Stimulated activated CD4-positive, alpha-beta T cell treated with anti-CD3 and anti-CD28 coated beads, Interleukin-2, amount 100 ng/mL, for 24 hours (primary cell): ENCODE measurements at places on chromosomes 1 and 21.

DNA sequence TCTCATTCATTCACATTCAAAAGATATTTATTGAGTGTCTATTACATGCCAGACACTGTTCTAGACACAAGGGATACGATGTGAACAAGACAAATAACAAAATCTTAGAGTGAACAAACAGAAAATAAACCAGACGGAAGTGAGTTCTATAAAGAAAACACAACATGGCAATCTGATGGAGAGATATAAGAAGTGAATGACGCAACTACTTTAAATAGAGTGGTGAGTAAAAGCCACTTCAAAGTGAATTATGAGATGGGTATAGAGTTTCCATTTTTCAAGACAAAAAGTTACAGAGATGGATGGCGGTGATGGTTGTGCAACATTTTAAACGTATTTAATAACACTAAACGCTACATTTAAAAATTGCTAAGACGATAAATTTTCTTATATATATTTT is 75.4 kb downstream of the CEP170 start:
- no peak for DNase-seq

GRCh38 chr1:228267962-228268880 is 60.4 kb downstream of the OBSCN start:
- no peak for DNase-seq

DNA sequence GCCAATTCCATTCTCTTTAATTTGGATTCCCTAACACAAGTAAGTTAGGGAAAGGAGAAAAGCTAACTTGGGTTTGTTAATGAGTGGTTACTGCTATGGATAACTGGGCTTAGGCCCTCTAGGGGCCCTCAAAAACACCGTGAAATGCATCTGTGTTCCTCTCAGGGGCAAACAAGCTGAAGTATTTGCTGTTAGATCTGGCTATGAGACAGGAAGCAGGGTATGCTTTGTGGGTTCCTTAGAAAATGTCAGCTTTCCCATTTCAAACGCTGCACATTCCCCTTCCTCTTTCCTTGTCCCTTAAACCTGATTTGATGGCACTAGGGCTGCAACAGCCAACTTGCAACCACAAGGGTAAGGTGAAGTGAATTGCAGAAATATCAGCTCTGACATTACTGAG is 5.7 kb upstream of the CAP1 start:
- no peak for DNase-seq

GRCh38 chr1:80293818-80294217 is 1287.3 kb upstream of the ADGRL4 start:
- DNase-seq, result no peak

GRCh38 chr1:182301026-182301436 is 90.6 kb downstream of the GLUL start:
- DNase-seq, result no peak

DNA sequence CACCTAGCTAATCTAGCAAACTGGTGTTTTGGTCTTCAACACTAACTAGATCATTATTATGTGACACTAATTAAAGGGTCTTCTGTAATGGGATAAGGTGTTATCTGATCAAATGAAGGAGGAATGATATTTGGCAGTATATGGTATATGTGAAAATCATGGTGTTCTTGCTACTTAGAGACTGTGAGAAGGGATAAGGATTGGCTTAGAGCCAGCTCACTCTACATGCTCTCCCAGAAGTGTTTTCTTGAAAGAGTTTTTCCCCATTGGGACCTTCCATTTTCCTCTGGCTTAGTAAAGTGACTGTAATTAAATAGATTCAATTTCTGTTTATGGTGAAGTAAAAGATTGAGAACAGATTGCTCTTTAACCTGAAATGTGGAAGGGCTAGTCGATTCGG is 71.2 kb upstream of the RGL1 start:
- no peak for DNase-seq

DNA sequence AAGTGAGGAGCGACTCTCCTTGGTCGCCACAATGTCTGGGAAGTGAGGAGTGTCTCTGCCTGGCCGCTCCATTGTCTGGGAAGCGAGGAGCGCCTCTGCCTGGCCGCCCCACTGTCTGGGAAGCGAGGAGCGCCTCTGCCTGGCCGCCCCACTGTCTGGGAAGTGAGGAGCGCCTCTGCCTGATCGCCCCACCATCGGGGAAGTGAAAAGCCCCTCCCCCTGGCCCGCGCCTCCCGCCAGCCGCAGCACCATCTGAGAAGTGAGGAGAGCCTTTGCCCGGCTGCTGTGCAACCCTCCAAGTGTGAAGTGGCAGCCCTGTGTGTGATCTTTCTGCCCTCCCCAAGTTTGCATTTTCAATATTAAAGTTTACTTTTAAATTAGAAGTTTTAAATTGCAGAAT is 95.0 kb upstream of the PPP2R5A start:
- no peak for DNase-seq

DNA sequence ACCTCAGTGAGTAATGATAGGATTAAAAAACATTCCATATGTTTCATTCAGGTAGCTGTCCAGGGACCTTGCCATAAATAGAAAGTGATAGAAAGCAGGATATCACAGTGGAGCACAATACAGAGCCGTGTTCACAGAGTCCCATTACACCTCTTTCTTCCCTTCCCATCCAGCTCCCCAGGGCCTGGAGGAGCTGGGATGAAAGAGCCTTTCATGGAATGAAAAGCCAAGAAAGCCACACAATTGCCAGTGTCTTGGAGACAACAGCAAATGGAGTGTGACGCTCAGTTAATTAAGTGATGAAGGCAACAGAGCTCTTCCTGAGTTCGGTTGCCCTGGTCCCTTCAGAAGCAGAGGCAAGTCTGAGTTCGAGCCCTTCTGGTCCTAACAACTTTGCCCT is 387.3 kb upstream of the PLXNA2 start:
- no peak for DNase-seq

GRCh38 chr1:59076612-59077011 is 220.3 kb upstream of the FGGY start:
- no peak for DNase-seq

- DNase-seq, result no peak
Observed at GRCh38 chr1:201255479-201256362, 27.6 kb upstream of the PKP1 start.

DNA sequence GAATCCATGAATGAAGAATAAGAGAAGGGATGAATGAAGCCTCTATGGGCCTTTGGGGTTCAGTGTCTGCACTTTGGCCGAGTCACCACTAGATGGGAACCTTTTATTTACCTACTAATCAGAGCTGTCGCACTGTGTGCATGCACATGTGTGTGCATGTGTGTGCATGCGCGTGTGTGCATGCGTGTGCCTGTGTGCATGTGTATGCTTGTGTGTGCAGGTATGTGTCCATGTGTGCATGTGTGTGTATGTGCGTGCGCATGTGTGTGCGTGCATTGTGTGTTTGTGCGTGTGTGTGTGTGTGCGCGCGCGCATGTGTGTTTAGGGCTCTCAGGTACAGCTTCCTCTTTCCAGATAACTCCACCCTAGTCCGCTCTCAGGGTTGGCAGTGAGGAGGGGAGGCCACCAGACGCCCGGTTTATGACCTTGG is 20.4 kb upstream of the UBXN10 start:
- DNase-seq, result no peak

- DNase-seq, result no peak
Observed at GRCh38 chr1:206693029-206693428, 8.3 kb downstream of the MAPKAPK2 start.

DNA sequence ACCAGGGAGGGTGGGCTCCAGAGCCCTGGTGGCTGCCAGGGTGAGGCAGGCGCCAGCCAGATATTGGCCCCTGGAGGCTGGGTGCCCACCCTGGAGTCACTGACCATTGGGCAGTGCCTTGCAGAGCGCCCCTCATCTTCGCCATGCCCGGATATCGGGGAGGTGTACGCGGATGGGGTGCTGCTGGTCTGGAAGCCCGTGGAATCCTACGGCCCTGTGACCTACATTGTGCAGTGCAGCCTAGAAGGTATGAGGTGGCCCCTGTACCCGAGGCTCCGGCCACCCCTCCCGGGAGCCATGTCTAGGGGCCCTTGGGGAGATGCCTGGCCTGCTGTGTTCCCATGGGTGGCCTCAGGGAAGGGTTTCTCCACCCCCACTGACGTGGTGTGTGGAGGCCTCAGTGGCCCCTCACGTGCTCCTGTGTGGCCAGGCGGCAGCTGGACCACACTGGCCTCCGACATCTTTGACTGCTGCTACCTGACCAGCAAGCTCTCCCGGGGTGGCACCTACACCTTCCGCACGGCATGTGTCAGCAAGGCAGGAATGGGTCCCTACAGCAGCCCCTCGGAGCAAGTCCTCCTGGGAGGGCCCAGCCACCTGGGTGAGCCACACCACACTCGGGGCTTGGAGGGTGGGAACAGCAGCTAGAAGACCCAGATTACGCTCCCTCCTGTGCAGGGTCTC is 30.9 kb downstream of the TRIM11 start:
- DNase-seq, result no peak

DNA sequence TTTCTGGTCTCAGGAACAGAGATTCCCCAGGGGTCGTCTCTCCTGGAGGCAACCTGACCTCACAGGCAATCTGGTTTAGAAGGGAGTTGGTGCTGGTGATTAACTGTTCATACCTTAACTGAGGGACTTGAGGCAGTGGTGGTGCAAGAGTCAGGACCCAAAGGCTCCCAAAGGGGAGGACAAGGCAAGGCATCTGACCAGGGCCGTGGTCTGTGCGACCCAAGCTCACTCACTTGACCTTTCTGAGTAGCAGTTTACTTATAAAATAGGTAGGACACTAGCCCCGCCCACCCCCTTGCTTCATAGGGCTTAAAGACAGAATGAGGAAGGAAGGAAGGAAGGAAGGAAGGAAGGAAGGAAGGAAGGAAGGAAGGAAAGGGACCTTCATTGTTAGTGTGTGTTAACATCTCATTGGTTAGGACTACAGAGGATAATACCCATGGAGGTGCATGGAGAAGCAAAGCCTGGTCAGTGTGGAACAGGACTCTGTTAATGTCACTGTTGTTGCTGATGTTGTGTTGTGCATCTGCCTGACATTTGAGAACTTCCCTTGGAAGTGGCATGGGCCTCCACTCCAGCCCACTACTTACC is 4.6 kb upstream of the KCNA2 start:
- DNase-seq, result no peak

DNA sequence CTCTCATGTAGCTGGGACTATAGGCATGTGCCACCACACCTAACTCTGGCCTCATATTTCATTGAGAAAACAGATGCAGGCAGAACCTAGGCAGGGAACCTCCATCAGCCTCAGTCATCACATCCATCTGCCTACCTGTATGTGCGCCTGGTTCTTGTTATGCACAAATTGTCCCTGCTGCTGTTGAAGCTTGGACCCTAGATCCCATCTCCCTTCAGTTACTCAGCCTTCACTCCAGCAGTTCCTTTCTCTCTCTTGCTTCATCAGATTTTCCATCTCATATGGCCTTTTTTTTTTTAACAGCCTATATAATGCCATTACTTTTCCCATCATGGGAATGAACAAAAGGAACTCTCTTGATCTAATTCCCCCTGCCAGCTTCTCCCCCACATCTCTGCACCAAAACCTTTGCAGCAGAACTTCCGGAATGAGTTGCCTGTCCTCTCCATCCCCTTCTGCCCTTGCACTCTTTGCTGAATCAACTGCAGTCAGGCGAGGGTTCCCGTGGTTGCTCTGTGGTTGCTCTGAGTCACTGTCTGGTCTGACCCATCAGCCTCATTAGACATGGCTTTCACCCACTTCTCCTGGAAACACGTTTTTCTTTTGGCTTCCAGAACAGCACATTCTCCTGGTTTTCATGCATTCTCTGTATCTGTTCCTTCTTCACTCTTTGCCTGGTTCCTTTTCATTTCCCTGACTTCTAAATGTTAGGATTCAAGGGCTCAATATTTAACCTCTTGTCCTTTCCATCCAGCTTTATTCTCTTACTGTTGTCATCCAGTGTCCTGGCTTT is 41.5 kb downstream of the UBE4B start:
- peak; percentile 72 for DNase-seq

GRCh38 chr1:7707527-7707926 is 63.6 kb upstream of the VAMP3 start:
- no peak for DNase-seq

GRCh38 chr1:156104861-156105832 is 9.4 kb upstream of the LMNA start:
- no peak for DNase-seq

DNA sequence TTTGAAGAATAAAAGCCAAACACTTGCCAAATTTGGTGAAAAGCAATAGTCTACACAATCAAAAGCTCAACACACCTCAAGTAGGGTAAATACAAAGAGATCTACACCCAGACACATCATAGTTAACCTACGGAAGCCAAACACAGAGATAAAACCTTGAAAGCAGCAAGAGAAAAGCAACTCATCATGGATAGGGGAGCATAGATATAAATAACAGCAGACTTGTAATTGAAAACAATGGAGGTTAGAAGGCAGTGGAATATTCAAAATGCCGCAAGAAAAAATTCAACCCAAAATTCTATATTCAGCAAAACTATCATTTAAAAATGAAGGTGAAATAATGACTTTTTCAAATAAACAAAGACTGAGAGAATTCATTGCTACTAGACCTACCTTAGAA is 105.1 kb downstream of the ITSN1 start:
- DNase-seq, result no peak

- no peak for DNase-seq
Observed at GRCh38 chr1:176416777-176417176, 46.2 kb upstream of the PAPPA2 start.

- DNase-seq, result no peak
Observed at GRCh38 chr1:107594536-107594935, 370.4 kb downstream of the VAV3 start.

DNA sequence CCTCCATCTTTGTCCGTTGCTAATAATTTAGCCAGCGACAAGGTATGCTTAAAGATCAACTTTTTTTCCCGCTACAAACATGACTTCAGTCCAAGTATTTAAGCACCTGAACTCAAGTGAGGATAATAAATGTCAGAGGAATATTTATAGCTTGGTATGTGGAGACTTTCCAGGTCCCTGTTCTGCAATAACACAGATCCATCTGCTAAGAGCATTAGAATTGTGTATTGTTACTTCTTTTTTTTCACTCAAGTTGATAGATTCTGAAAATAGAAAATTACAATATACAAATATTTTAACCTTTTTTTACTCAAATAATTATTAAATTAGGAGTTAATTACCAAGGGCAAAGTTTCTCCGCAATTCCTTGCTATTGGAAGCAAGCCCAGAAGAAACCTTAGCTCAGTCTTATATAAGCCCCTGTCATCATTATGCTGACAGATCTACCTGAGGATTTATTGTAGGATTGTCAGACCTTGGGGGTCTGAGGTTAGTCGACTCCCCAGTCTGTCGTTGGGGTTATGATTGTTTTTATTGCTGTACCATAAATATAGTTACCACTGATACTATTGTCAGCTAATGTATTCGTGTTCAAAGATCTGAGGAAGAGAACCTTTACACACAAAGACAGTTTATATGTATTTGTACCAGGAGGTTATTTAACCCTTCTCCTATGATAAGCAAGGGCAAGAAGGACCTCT is 337.9 kb downstream of the TBX15 start:
- DNase-seq, result no peak

DNA sequence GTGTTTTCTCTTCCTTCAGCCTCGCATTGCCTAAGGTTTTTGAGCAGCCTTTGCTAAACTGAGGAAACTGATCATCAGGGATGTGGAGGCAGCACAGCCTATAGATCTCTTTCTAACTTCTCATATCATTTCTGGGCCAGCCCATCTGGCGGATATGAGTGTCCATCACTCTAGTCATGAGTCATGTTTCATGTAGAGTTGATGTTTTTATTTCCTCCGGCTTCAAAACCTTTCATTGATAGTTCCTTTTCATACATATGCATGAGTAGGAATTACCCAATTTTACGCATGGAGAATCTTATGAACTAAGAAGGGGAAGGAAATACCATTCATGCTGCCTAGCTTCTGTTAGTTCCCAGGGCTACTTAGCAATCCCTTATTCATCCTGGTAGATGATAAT is 66.3 kb downstream of the SPATA46 start:
- DNase-seq, result no peak

- no peak for DNase-seq
Observed at GRCh38 chr1:89287181-89288050, 14.8 kb upstream of the GBP5 start.

- DNase-seq, result no peak
Observed at GRCh38 chr1:29304025-29304684, 67.8 kb downstream of the PTPRU start.
